Activated naive CD4-positive, alpha-beta T cell treated with anti-CD3 and anti-CD28 coated beads, Interleukin-2, amount 50 U/mL, for 72 hours (primary cell): ENCODE measurements at places on chromosomes 1 and 21. TPM values are rescaled to one million over a fixed set of nuclear protein-coding genes. Genes with fewer than 3 reads are reported as not detected.

The KRTAP19-2 gene
- total RNA-seq: not detected

DNA sequence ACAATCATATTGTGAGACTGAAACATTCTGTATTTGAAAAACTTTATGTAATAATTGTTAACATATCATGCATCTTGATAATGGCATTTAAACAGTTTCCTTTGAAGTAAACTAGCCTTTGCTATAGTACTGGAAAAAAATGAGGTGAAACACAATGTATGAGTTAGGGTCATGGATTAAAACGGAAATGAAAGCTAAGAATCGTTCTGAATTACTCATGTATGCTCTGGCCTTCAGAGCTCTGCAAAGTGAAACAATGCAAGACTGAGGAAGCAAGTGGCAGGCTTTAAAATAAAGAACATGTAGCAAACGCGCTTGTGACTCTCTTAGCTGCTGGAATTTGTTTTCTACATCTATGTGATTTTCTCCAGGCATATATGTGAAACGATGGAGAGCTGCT is 317.1 kb downstream of the DPYD start:
- no peak for DNase-seq

DNA sequence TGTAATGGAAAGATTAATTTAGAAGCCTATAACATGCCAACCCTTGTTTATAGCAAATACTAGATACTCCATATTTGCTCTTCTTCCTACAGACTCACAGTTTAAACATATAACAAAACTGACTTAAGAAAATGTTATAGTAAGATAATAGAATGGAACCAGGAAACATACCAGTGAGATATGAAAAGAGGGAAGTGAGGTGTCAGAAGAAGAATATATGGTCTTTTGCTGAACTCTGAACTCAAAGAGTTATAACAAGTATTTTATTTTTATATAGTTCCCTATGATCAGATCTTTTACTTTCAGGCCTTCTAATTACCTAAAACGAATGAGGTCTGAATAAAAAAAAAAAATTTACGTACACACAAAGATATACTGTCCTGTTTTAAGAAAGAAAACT is 20.9 kb downstream of the TMED5 start:
- no peak for DNase-seq

The AIM2 gene
- total RNA-seq: 14.4 TPM

DNA sequence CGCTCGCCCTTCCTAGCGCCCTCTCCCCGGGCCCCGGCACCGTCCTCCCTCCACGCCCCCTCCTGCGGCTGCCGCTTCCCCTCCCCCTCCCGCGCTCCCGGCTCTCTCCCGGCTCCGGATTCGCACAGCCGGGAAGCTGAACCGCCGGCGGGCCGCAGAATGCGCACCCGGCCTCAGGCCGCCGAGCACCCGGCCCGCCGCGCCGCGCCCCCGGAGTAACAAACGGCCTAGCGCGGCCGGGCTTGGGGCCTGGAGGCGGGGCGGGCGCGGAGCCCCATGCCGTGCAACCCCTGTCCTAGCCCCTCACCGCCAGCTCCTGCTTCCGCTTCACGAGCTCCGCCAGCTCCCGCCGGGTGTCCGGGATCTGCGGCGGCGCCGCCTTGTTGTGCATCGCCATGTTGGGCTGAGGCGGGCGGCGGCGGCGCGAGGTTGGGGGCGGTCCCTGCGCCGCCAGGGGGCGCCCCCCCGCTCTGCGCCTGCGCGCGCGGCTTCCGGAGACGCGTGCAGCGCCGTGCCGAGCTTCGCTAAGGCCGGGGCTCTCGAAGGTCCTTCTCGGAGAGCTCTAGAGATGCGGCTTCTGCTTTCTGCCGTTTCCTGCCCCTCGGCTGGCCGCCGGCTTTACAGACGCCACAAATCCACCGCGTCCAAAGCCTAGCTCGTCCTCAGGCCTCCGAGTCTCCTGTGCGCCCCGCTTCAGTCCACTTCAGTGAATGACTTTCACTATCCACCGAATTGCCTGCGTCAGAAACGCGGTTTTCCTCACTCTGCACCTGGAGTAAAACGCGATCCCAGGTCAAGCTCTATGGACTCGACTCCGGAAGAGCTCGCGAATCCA is at the start of gene MEAF6:
TSS of gene MEAF6 (minus strand) at position 417 of the 835 bp plus-strand sequence. CDS start at position 397, 20 bp downstream.
- peak; percentile 88 for DNase-seq

DNA sequence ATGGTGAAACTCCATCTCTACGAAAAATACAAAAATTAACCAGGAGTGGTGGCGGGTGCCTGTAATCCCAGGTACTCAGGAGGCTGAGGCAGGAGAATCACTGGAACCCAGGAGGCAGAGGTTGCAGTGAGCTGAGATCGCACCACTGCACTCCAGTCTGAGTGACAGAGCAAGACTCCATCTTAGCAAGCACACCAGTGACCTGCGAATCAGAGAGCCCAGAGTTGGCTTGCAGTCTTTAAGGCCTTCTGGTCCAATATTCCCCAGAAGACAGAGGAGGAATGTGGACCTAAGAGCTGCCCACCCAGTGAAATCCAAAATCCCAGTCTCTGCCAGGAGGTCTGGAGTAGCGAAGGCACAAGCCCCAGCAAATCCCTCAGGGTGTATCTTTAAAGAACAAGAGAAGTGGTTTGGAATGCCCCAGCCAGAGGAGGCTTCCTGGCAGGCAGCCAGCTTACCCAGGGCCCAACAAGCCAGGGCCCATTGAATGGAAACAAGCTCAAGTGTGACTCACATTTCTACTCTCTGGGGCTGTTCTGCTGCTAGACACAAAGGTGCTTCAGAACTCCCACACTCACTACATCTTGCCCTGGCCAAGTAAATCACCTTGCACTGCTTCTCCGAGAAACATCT is 23.9 kb downstream of the GPR161 start:
- DNase-seq: peak; percentile 66

- DNase-seq: no peak
These were observed 235.4 kb upstream of the LYPLAL1 start for GRCh38 chr1:218938259-218938658.

DNA sequence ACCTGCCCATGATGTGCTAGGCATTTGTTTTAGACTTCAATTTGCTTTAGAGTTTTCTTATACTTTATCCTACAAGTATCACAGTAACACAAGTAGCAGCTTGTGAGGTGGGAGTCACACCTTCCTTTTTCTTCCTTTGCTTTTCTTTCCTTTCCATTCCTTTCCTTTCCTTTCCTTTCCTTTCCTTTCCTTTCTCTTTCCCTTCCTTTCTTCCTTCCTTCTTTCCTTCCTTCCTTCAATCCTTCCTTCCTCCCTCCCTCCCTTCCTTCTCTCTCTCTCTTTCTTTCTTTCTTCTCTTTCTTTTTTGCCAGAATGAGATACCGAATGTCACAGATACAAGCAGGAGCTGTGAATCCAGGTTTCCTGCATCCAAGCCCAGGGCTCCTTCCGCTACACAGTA is 3.9 kb downstream of the DPT start:
- no peak for DNase-seq

- no peak for DNase-seq
These were observed 4.6 kb downstream of the IVL start for GRCh38 chr1:152912900-152913299.

DNA sequence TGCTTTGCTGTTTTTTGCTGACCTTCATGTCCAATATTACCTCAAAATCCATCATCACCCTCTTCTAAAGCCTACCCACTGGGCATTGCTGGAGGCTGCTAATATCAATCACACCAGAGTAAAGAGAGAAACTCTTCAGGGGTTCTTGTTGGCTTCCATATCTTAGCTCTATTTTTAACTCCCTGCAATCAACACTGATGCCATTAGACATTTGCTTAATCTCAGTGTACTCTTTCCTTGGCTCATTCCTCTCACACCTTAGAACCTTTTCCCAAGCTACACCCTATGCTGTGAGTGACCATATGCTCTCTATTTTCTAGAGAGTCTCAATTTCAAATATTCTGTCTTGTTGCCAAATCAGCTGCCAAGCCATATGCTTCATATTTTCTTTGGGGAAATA is 40.6 kb upstream of the RABGAP1L start:
- no peak for DNase-seq

The EFNA3 gene
- total RNA-seq: 1.7 TPM

DNA sequence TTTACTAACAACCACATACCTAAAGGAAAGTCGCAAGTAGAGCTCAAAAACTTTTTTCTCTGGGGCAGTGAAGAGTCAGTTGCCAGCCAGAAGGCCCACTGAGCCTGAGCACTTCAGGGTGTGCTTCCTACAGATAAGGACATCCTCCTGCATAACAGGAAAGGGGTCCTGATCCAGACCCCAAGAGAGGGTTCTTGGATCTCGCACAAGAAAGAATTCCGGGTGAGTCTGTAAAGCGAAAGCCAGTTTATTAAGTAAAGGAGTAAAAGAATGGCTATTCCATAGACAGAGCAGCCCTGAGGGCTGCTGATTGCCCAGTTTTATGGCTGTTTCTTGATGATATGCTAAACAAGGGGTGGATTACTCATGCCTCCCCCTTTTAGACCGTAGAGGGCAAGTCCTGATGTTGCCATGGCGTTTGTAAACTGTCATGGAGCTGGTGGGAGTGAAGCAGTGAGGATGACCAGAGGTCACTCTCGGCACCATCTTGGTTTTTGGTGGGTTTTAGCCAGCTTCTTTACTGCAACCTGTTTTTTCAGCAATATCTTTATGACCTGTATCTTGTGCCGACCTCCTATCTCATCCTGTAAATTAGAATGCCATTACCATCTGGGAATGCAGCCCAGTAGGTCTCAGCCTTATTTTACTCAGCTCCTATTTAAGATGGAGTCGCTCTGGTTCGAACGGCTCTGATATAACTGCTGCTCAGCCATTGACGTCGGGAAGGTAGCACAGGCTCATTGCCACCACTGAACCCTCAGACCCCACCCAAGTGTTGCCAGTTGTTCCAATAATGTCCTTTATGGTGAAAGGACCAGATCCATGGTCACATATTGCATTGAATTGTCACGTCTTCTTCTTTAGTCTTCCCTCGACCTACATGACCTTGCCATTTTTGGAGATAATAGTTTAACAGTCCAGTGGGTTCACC is 96.6 kb upstream of the ERRFI1 start:
- no peak for DNase-seq

The PLA2G2F gene
- not detected for total RNA-seq

- DNase-seq: no peak
These were observed 68.3 kb upstream of the KCND3 start for GRCh38 chr1:112057736-112058135.

- DNase-seq: no peak
These were observed 23.6 kb downstream of the SLAMF1 start for GRCh38 chr1:160623227-160623633.

DNA sequence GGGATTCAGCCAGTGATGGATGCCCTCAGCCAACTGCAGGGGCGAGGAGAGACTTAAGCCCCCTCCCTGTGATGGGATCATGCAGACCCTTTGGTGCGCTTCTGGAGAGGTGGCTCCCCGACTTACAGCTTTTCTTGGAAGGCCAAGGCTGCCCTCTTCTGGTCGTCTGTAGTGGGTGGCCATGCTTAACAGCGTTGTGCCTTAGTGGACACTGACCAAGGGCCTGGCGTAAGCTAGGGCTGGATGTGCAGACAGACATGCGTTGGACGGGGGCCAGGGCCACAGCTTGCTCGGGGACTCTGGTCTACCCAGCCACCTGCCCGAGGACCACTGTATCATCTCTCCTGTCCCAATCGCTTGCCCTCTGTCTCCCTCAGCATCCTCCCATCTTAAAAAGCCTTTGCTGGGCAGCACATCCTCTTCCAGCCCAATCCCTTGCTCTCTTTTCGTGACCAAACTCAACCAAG is 5.5 kb downstream of the AZIN2 start:
- no peak for DNase-seq

The RHBG gene
- total RNA-seq: not detected

The PYHIN1 gene
- 5.7 TPM for total RNA-seq

GRCh38 chr1:201889090-201889968 is 631 bp downstream of the SHISA4 start:
- DNase-seq: no peak

The ST6GALNAC5 gene
- not detected for total RNA-seq

GRCh38 chr1:46517010-46517600 is 27.5 kb downstream of the DMBX1 start:
- no peak for DNase-seq

The TEDDM1 gene
- total RNA-seq: not detected

The TRAF5 gene
- total RNA-seq: 33.3 TPM
